Osteocyte (in vitro differentiated cells): ENCODE measurements at places on chromosomes 16 and 17. TPM values are rescaled to one million over a fixed set of nuclear protein-coding genes. Genes with fewer than 3 reads are reported as not detected.

- no peaks in the 10 kb centered on the region for H3K36me3 ChIP-seq
- no peak for DNase-seq
- peaks cover 19% of the 10 kb centered on the region for H3K4me1 ChIP-seq
- peaks cover 27% of the 10 kb centered on the region for H3K27me3 ChIP-seq
Measured at GRCh38 chr16:19882646-19883045, 2.0 kb downstream of the GPRC5B start.

DNA sequence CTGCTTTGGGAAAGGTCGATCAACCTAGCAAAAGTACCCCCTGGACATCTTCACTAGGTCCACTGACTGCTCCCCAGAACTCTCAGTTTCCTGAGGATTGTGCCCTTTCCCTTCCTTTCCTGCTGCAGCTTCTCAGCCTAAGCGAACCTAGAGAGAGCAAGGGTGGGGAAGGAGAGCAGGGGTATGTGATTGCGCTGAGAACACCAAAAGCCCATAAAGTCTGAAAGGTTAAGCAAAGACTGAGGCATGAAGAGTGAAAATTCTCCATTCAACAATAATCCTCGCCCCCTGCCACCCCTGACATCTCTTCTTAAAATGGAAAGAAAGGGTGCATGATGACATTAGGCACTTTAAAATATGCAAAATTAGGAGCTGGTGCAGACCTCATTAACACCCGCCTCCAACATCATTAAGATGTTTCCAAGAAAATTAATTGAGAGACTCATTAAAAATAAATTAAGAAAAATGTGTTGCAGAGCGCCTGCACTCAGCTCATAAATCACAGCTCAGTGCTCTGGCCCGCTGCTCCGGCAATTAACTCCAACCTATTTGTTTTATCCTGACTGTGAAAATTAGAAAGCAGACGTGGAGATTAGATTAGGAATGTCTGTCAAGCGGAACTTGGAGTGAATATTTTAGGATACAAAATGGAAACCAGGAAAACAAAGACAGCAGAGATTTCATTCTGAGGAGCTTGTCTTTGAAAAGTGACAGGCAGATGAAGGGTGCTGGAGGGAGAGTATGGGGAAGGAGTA, 49.1 kb upstream of the PMFBP1 start:
- no peak overlapping the region for H3K27ac ChIP-seq
- no peak for DNase-seq
- H3K4me1 ChIP-seq: no peaks in the 10 kb centered on the region
- no peaks in the 10 kb centered on the region for H3K36me3 ChIP-seq

GRCh38 chr16:813204-813915, 12.8 kb upstream of the GNG13 start:
- H3K36me3 ChIP-seq: no peaks in the 10 kb centered on the region
- H3K4me1 ChIP-seq: peaks cover 5% of the 10 kb centered on the region
- DNase-seq: no peak
- no peak overlapping the region for H3K27ac ChIP-seq
- no peak overlapping the region for H3K4me3 ChIP-seq

DNA sequence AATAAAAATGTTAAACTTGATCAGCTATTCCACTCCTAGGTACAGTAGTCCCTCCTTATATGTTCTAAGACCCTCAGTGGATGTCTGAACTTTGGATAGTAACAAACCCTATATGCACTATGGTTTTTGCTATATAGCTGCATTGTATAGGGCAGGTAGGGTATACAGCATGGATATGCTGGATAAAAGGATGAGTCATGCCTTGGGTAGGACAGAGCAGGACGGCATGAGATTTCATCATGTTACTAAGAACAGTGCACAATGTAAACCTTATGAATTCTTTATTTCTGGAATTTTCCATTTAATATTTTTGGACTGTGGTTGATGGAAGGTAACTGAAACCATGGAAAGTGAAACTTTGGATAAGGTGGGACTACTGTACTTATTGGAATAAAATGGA, 235.1 kb downstream of the CEP112 start:
- no peak for DNase-seq
- no peak overlapping the region for H3K4me3 ChIP-seq
- H3K27me3 ChIP-seq: no peaks in the 10 kb centered on the region
- peaks cover 7% of the 10 kb centered on the region for H3K36me3 ChIP-seq
- peaks cover 4% of the 10 kb centered on the region for H3K4me1 ChIP-seq

DNA sequence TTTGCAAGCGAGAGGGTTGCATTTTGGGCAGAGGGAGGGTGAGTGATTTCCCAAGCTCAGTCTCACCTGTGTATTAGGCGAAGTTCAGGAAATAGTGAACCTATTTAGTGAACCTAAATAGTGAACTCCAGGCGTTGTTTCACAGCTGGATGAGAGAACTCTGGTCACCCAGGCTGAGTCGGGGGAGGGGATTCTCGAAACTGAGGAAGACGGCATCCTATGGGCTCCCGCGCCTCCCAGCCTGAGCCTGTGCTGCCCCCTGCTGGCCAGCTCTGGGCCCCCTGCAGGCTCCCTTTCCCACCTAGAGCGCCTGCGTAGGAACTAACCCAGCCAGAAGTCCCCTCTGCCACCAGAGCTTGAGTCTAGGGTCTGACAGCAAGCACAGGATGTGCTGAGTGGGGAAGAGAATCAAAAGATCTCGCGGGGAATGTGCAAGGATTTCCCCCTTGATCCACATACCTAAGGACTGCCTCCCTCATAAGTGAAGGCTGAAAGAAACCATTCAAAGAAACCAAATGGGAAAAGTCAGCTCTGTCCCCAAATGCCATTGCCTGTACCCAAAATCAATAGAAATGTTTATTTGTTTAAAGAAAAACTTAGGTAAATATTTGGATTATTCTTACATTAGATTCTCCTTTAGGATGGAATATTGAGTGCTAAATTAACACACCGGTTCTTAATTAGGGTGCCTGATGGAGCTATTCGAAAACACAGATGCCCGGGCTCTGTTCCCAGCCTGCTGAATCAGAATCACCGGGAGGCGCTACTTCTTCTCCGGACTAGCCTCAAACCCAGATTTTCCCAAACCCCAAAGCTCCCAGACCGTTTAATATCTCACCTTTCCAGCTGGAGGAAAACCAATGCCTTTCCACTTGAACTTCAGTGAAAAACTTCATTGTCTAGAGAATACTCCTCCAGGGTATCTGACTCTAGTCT, 14.8 kb upstream of the MARVELD3 start:
- no peak overlapping the region for H3K4me3 ChIP-seq
- H3K27me3 ChIP-seq: peaks cover 27% of the 10 kb centered on the region
- H3K4me1 ChIP-seq: no peaks in the 10 kb centered on the region
- H3K27ac ChIP-seq: no peak overlapping the region

PITPNM3 gene
- total RNA-seq: 0.78 and 0.94 TPM in 2 replicates

ASPA gene
- not detected in 2 replicates for total RNA-seq

ADCY9 gene
- total RNA-seq: 25.3 and 26.9 TPM in 2 replicates

CA10 gene
- not detected in 2 replicates for total RNA-seq

SPATA22 gene
- not detected in 2 replicates for total RNA-seq
